ENCODE measurements at places on chromosomes 4 and X. TPM values are rescaled to one million over a fixed set of nuclear protein-coding genes. Genes with fewer than 3 reads are reported as not detected.

SLC38A5 gene
- 205 TPM for total RNA-seq

CLNK gene
- 0.57 TPM for total RNA-seq

ARX gene
- total RNA-seq = not detected

ADGRL3 gene
- total RNA-seq = not detected

ABCG2 gene
- 0.34 TPM for total RNA-seq

DNA sequence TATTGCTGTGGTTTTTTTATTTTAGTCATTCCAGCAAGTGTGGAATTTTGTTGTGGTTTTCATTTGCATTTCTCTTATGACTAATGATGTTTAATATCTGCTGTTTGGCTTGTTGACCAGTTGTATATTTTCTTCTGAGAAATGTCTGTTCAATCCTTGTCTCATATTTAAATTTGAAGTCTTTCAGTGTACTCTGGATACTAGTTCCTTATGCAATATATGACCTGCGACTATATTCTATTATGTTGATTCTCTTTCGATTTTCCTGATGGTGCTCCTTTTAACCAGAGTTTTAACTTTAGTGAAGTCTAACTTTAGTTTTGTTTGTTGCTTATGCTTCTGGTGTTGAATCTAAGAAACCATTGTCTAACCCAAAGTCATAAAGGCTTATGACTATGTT lies 1528.0 kb downstream of the TECRL start:
- no peaks in the 10 kb centered on the region for H3K27me3 ChIP-seq
- H3K4me1 ChIP-seq = no peaks in the 10 kb centered on the region
- H3K4me3 ChIP-seq = no peak overlapping the region
- H3K27ac ChIP-seq = no peak overlapping the region
- no peak for DNase-seq
- no peaks in the 10 kb centered on the region for H3K36me3 ChIP-seq

GRCh38 chr4:112931001-112931400 lies 118.5 kb upstream of the ANK2 start:
- H3K36me3 ChIP-seq = no peaks in the 10 kb centered on the region
- no peak overlapping the region for H3K27ac ChIP-seq
- DNase-seq = no peak
- H3K27me3 ChIP-seq = peaks cover 4% of the 10 kb centered on the region

All from activated T-helper 1 cell treated with anti-CD3 and anti-CD28 coated beads, Interleukin-12 subunit alpha, Interleukin-12 subunit beta, Interleukin-2, Interleukin-4 antibody, amounts not matched to agents 30 ng/mL and 10 ng/mL and 1 ng/mL, durations not matched to agents 14 hours and 24 hours and 36 hours (primary cell).